ENCODE measurements at places on chromosomes 5 and 9.

GRCh38 chr9:30103647-30104394 lies 2280.6 kb upstream of the ACO1 start:
- no peak for DNase-seq

DNA sequence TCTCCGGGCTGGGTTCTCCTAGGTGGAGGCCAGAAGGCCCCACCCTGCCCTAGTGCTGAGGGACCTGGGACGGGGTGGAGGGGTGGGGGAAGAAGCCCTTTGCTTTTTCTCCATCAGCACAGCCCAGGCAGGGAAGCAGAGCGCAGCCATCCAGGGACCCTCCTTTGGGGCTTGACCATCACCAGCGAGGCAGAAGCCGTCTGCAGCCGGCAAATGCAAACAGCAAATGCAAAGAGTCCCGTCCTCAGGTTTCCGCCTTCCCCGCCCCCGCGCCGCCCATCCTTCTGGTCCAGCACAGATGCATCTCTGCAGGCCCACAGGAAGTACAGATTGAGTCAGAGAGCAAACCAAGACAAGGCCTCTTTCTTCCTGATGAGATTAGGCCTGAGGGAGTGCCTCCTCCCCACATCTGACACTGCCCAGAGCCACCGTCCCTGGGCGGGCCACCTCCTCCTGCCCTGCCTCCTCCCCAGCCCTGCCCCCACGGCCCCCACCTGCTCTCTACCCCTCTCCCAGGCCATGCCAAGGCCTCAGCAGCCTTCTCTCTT lies 23.4 kb downstream of the CORO2A start:
- no peak for DNase-seq

DNA sequence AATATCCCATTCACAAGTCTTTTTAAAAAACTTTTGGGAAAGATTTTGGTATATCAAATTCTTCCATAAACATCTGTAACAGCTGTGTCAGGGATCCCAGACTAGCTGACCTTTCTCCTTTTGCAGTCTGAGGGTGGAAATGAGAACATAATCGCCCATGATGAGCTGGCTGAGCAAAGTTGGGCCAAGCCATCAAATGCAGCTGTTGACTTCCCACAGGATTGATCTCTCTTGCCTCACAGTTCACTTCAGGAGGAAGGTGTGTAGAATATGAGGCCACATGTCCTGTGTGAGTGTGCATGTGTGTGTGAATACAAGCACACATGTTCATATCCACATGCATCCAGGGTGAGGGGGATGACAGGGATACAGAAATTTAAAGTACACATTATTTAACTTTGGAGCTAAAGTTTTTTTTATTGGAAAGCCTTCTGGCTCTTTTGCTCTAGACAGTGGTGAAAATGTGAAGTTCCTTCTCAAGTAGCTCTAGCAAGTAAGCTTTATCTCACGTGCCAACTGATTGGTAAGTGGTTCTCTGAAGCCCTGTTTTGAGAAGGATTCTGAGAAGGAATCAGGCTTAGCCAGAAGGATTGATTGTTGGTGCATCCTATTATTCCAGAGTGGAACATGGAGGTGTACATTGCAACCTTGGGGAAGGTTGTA lies 468.8 kb upstream of the DMAC1 start:
- no peak for DNase-seq

DNA sequence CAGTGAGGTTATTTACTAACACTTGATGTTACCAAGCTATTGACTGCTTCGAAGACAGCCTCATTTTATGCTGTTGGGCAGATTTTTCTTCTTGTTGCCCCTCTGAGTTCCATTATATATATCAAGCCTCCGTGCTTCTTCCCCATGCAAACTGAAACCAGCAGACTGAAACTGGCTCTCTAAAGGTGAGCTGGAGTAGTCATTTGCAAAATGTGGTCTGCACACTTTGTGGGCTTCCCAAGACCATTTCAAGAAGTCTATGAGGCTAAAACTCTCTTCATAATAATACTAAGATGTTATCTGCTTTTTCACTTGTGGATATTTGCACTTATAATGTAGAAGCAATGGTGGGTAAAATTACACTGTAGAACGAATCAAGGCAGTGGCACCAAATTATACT lies 13.9 kb downstream of the SLC36A1 start:
- DNase-seq = no peak

GRCh38 chr9:100959226-100959625 lies 69.3 kb upstream of the PLPPR1 start:
- no peak for DNase-seq

DNA sequence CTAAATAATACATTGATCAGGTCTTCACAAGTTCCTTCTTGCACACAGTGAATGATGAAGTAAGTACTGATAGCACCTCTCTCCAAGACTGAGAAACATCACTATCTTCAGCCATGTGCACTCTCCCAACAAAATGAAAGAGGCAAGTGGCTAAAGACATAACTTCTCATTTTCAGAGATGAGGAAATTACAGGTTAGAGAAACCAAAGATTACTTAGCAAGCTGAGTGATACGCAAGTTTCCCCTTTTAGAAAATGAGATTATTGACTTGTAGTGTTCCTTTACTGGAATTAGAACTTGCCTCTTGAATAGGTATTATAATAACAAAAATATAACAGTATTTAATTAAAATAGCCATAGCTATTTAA lies 21.6 kb downstream of the CEMIP2 start:
- DNase-seq = no peak

DNA sequence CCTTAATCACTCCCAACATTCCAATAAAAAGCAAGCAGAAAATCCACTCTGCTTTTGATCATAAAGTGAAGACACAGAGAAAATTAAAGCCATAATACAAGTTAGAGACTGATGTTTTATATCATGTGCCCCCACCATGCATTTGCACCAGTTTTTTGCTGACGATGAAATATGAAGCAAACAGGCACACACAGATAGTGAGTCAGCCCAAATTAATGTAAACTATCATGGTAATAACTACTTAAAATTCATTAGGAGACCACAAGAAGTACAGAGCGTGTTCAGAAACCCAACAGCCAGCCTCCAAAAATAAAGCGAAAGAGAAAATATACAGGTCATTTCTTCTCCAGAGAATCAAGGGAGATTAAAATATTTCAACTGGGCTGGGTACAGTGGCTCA lies 46.4 kb upstream of the KDM4C start:
- DNase-seq = no peak

DNA sequence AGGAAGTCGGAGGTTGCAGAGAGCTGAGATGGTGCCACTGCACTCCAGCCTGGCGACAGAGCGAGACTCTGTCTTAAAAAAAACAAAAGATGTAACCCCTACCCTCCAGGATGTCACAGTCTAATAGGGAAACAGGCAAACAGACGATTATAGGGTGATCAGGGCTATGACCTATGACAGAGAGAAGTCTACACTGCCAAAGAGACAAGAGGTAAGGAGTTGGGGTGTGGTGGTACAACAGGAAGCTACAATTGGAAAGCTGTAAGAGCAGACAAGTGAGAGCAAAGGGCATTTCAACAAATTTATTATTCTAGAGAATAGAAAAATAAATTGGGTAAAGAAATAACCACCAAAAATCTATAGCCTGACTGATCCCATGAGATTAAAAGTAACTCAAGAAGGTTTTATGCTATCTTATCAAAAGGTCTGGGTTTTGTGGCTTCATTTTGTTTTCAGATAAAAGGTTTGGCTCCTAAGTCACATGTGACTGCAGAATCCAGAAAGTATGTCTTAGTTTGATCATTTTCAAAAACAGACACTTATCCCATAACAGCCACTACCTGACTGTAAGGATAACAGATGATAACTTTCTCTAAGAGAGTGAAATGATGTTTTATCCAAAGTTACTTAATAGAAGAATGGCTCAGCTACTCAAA lies 7.3 kb downstream of the CDC26 start:
- DNase-seq = no peak

- DNase-seq = no peak
Measured at GRCh38 chr5:172008111-172008455, 1.6 kb upstream of the FBXW11 start.

GRCh38 chr5:71533615-71534014 lies 53.5 kb upstream of the MCCC2 start:
- no peak for DNase-seq

DNA sequence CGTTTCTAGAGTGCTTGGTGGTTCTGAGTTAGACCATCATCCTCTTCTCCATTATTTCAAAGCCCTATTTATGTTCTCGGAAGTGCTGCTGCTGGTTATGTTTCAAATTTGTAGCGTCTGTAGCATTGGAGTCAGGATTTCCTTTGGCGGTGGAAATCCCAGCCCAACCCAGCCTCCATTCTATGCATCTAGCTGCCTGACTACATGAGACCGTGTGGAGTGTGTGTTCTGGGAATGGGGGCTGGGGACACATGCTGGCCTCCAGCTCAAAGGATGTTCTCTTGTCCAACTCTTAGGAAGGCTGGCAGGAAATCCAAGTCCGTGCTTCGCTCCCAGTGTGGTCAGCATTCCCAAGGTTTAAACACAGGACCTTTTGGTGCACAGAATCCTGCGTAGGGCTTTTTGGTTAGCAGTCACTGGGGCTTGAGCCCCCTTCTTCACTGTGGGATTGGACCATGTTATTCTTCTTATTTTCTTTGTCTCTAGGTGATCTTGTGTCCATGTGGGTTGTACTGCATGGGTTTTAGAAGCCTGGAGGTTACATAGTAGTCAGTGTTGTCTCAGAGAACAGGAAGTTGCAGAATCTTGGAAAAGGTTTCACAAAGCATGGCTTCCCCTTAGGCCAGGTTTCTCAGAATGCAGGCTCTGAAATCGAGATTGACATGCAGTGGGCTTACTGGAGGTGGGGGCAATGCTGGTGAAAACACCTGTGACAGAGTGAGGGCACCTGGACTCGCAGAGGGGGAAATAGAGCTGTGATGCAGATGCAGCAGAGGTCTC lies 132.2 kb downstream of the ARHGAP26 start:
- DNase-seq = no peak

DNA sequence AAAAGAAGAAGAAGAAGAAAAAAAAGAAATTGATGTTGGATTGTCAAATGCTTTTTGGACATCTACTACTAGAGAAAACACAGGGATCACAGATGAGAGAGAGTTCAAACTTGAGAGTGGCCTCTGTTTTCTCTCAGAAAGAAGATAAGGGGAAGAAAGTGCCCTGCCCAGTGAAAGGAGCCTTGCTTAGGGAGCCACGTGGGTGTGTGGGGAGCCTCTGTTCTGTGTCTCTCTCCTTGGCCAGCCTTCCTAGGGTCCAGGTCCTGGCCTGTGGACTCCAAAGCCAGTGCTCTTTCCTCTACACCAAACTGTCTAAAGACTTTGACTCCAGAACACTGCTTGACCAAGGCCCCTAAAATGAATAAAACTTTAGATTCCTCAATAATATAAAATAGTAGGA lies 22.0 kb upstream of the COL15A1 start:
- no peak for DNase-seq

GRCh38 chr5:154287136-154287535 lies 96.6 kb downstream of the GALNT10 start:
- DNase-seq = no peak

DNA sequence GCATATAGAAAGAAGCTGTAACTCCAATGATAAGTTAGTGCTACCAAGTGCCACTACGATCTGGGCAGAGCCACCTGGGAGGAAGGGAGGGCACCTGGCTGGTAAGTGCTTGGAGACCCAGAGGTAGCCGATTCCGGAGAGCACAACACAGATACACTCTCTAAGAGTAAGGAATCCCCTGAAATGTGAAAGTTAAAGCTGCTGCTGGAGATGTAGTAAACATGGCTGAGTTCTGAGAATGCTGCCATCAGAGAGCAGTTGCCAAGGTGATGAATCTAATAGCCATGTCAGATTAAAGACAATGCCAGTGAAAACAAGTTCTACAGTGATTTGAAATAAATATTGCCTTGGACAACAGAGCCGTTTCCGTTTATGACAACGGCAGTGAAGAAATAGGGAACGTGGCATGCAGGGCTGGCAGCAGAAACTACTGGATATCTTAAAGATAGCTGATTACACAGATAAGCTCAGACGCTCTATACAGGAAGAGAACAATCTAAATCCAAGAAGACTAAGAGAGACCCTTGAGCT lies 561.2 kb upstream of the C9orf72 start:
- no peak for DNase-seq

- DNase-seq = no peak
Measured at GRCh38 chr9:92036756-92037155, 78.5 kb downstream of the SPTLC1 start.

GRCh38 chr5:39587675-39588074 lies 162.9 kb upstream of the DAB2 start:
- DNase-seq = no peak

- DNase-seq = no peak
Measured at GRCh38 chr9:97905228-97905627, 17.1 kb downstream of the TRMO start.

Measured in stimulated activated CD4-positive, alpha-beta T cell treated with anti-CD3 and anti-CD28 coated beads, Interleukin-1b, Interleukin-23, amount 100 ng/mL, for 1 hour (primary cell).